Osteoblast (primary cell): ENCODE measurements at places on chromosomes 6 and 20.
A peak's percentile ranks its signal among the peaks of the same experiment; 100 is the strongest.

- no peak for DNase-seq
These were observed 40.9 kb downstream of the PHACTR3 start for GRCh38 chr20:59645271-59645670.

DNA sequence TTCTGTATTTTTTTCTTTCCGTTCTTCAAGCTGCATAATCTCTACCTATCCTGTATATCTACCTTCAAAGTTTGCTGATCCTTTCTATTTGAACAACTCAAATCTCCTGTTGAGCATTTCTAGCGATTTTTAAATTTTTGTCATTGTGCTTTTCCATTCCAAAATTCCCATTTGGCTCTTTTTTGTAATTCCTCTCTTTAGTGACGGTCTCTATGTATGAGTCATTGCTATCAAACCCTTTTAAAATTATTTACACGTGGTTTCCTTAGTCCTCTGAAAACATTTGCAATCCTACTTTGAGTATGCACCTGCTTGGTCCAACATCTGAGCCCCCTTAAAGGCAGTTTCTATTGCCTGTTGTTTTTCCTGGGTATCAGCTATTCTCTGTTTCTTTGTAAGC lies 100.5 kb upstream of the FOXC1 start:
- no peak for DNase-seq

DNA sequence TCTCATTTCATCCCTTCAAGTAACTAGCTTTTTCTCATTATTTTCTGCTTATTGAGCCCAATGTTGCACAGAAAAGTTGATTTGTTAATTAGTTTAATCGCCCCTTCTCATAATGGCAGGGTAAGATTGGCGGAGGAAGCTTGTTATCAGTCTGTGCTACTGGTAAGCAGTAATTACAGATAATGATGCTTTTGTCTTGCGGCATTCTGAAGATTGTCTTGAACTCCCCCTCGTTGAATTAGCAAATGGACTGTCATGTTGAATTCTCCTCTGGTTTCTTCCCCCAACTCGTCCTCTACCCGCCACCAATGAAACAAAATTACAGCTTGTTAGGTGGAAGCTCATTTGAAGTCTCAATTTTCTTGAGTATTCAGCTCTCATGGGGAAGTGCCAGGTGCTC lies 39.4 kb downstream of the PRDM13 start:
- DNase-seq = no peak

DNA sequence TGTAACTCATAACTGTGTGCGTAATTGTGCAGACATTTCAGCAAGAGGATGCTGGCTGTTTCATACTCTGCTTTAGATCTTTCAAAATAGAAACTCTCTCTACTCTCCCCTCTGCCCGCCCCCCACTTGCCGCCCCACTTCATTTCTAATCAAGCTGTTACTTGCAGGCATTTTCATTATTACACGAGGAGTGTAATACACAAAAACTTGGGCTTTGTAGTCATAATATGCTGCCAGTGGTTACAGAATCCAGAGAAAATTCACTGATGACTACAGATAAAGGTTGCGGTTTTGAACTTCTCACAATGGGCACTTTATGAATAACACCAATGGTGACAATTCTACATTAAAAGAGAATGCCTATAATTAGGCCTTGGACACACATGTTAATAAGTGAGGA lies 194.0 kb upstream of the POU3F2 start:
- DNase-seq = no peak

- DNase-seq = no peak
These were observed 34.6 kb upstream of the EPHA7 start for GRCh38 chr6:93453956-93454355.

DNA sequence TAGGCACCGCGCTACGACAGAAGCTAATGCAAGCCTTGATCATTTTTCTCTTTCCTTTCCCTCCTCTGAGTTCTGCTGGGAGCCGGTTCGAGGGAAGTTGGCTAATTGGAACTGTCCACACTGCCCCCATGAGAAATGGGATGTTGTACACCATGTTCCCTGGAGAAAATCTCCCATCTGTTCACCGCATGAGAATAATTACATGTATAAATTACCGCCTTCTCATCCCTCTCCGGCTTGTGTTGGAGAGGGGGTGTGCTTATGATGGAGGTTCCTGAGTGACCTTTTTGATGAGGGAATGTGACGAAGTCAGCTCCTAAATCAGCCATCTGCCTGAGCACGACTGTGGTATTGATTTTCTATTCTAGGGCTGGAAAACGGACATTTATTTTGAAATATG lies 320.2 kb upstream of the SULF2 start:
- no peak for DNase-seq

DNA sequence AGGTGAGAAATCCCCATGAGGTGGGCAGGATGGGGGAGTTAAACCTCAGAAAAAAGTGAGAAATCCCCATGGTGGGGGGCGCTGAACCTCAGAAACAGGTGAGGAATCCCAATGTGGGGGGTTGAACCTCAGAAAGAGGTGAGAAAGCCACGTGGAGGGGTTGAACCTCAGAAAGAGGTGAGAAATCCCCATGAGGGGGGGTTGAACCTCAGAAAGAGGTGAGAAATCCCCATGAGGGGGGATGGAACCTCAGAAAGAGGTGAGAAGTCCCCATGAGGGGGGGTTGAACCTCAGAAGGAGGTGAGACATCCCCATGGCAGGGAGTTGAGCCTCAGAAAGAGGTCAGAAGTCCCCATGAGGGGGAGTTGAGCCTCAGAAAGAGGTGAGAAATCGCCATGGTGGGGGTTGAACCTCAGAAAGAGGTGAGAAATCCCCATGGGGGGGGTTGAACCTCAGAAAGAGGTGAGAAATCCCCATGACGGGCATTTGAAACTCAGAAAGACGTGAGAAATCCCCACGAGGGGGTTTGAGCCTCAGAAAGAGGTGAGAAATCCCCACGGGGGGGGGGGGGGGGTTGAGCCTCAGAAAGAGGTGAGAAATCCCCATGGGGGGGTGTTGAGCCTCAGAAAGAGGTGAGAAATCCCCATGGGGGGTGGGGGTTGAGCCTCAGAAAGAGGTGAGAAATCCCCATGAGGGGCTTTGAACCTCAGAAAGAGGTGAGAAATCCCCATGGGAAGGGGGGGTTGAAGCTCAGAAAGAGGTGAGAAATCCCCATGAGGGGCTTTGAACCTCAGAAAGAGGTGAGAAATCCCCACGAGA lies 14.3 kb upstream of the GOPC start:
- DNase-seq = no peak

DNA sequence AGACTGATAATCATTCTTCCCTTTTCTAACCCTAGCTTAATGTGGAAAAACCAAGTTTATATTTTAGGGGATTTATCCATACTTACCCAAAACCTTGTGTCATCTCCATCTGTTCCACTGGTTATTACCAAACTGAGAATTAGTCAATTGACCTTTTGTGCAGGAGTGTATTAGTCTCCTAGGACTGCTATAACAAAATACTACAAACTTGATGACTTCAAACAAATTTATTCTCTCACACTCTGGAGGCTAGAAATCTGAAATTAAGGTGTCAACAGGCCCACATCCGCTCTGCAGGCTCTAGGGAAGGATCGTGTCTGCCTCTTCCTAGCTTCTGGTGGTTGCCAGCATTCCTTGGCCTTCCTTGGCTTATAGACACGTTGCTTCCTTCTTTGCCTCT lies 12.7 kb upstream of the GMDS start:
- no peak for DNase-seq

DNA sequence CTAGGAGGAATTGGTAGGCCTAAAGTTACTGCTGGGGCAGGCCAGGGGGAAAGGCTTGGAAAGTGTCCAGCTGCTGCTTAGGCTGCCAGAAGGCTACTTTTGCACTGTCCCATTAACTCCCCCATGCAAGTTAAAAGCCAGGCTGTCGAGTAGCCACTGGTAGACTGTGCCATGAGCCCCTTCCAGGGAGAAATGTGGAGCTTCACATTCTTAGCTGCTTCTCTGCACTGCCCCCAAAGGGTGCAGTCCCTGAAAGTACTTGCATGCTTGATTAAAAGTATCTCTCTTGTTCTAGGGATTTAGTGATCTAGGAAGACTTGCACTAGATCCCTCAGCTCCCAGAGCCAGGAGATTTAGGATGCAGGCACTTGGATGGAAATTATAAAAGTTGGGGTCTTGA lies 57.3 kb downstream of the CDC5L start:
- DNase-seq = no peak

DNA sequence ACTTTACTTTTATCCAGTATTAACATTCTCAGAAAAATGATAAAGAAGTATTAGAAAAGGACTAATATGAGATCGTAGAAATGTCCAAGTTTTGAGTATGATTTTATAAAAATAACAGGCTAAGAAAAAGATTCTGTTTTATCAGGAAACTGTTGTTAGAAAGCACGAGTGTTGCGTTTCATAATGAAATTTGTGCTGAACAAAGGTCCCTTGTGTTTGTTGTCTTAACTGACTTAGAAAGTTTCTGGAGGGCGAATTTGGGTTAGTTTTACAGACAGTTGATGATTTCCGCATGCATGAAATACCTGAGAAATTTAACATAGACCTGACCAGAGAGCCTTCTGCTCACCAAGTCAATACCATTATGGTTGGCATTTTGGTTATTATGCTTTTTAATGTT lies 136.0 kb downstream of the FNDC1 start:
- no peak for DNase-seq

DNA sequence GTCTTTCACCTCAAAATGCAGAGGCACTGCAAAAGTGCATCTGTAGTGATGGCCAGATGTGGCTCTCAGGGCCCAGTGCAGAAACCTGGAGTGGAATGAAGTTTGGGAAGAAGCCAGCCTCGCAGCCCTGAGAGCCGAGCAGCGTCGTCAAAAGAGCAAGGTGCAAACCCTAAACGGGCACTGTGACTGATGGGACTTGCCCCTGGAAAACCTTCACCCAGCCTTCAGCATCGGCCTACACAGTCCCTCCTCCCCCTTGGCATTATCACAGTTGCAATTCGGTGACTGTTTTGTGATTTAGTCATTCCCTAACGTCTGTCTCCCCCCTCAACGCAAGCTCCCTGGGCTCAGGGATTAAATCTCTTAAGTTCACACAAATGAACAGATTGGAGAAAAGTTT lies 38.6 kb downstream of the TAF4 start:
- DNase-seq = peak; percentile 98

DNA sequence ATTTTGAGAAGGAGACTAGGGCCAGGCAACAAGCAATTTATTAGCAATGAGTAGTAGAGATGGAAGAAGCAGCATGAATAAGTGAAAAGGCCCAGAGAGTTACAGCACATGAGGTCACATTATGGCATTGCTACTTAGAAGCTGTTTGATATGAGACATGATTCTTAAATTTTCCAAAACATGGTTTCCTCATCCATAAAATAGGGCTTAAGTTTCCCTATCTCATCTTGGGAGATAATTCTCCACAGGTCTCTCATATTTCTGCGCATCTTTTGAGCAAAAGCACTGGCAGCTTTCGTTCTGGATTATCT lies 656.1 kb downstream of the EPHA7 start:
- no peak for DNase-seq

- DNase-seq = no peak
These were observed 149.7 kb upstream of the TMEM170B start for GRCh38 chr6:11387707-11388430.

- DNase-seq = peak; percentile 30
These were observed 13.0 kb downstream of the TMEM181 start for GRCh38 chr6:158572653-158573541.
